ENCODE measurements at places on chromosomes 5 and 9.

DNA sequence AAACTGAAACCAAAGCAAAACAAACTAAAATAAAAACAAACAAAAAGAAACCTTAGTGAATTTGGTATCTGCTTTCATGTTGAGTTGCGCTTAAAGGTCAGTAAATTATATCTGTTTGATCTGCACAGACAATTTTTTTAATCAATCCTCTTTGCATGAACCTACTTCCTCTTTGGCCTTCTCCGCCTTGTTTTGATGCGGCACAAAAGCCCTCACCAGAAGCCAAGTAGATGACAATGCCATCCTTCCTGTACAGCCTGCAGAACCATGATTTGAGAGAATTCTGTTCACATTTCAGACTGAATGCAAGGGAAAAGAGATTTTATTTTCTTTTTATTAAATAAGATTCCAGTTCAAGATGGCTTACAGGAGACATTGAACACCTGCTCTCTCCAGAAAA lies 473.6 kb upstream of the FTMT start:
- DNase-seq: no peak

DNA sequence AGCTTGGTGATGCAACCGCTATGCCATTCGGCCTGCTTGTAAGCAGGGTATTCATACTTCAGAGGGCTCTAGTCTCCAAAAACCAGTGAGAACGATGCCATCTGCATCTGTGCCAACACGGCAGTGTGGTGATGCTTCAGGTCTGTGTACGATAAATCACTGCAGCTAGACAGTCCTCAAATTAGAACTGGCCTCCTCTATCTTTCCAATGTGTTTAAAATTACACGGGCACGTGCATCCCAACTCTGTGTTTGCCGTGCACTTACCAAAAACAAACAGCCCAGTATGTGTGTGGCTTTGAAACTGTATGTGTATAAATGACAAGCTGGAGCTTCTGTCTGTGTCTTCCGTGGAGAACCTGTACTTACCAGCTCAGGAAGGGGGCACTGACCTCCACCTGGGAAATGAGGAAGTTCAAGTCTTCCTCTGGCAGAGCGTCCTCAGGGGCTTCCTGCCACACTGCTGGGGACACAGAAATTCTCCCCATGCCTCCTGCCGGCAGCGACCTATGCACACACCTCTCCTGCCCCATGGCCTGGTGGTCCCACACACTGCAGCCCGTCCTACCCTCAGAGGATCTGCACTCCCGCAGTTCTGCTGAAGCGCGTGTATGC lies 12.3 kb downstream of the MED10 start:
- DNase-seq: no peak

DNA sequence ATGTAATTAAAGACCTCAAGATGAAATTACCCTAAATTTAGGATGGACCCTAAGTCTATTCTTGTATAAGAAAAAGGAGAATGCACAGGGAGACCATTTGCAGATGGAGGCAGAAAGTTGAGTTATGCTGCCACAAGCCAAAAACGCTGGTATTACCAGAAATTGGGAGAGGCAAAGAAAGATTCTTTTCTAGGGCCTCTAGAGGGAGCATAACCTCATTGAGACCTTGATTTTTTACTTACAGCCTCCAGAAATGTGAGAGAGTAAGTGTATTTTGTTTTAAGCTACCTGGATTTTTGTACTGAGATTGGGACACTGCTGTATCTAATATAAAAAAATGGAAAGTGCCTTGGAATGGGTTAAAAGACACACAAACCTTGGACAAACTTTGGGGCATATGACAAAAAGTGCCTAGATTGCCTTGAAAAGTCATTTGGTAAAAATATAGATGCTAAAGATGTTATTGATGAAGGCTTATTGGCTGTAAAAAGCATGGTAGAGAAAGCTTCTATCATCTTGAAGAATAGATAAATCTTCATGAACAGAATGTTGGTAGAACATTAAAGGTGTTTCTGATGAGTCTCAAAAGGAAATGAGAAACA lies 174.7 kb upstream of the PRDM9 start:
- DNase-seq: no peak

DNA sequence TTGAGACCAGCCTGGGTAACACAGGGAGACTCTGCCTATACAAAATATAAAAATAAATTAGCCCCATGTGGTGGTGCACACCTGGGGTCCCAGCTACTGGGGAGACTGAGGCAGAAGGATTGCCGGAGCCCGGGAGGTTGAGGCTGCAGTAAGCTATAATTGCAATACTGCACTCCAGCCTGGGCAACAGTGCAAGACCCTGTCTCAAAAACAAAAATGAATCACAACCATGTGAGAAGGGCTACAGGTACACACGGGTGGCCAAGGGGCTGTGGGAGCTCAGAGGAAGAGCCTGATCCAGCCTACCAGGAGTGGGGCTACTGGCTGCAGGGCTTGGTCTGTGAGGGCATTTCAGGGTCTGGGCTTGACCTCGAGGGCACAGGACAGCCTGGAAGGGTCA lies 55.2 kb upstream of the STXBP1 start:
- no peak for DNase-seq

- DNase-seq: no peak
Measured at GRCh38 chr5:61604076-61605025, 272.3 kb downstream of the ZSWIM6 start.

- DNase-seq: no peak
Measured at GRCh38 chr9:14306672-14307660, 7.0 kb downstream of the NFIB start.

DNA sequence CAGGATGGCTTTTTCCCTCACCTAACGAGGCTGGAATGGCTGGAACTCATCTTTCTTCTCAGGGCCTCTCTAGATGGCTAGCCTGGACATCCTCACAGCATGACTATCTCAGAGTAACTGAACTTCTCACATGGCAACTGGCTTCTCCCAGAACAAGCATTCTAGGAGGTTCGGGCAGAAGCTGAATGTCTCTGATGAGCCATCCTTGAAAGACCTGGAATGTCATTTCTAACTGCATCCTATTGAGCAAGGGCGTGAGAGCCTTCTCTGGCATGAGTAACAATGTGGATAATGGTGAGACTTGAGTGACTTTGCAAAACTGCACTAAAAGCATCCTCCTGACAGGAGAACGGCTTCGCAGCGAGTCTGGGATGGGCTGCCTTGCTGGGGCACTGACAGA lies 487.7 kb downstream of the MAT2B start:
- DNase-seq: no peak

DNA sequence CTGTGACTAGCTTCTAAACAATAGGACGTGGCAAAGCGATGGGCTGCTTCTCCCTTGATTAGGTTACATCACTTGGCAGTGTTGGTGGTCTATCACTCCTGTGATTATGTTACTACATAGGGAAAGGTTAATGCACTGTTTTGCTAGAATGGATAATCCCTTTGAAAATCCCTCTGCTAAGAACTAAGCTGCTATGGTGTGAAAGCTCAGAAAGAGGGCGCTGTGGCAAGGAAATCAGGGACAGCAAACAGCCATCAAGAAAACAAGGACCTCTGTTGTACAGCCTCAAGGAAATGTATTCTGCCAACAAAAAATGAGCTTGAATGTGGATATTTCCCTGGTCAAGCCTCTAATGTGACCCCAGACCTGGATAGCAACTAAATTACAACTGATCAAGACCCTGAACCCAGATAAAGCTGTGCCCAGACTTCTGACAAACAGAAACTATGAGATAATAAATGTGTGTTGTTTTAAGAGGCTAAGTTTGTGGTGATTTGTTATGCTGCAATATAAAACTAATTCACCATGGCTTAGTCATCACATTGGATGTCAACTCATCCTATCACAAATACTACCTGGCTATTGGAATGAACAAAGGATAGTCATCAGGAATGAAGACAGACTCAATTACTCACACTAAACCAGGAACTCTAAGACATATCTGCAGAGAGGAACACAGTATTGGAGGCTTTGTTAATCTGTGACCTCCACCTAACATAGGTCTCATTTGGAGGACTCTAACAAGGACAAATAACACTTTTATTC lies 1215.9 kb downstream of the EFNA5 start:
- DNase-seq: no peak

GRCh38 chr5:91434348-91434747 lies 51.2 kb upstream of the ARRDC3 start:
- no peak for DNase-seq

GRCh38 chr5:58890265-58890664 lies 307.4 kb downstream of the RAB3C start:
- no peak for DNase-seq

DNA sequence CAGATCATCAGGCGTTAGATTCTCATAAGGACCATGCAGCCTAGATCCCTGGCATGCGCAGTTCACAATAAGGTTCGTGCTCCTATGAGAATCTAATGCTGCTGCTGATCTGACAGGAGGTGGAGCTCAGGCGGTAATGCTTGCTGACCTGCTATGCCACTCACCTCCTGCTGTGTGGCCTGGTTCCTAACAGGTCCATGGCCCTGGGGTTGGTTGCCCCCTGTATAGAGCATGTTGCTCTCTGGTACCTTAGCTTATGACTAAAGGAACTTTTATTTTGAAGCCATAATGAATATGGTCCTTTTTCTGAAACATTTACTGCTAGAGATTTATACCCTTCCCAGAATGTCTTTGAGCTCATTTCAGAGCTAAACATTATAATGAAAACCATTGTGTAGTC lies 3.1 kb downstream of the MAN2A1 start:
- DNase-seq: no peak

- DNase-seq: no peak
Measured at GRCh38 chr9:130433168-130433946, 11.4 kb upstream of the ASS1 start.

DNA sequence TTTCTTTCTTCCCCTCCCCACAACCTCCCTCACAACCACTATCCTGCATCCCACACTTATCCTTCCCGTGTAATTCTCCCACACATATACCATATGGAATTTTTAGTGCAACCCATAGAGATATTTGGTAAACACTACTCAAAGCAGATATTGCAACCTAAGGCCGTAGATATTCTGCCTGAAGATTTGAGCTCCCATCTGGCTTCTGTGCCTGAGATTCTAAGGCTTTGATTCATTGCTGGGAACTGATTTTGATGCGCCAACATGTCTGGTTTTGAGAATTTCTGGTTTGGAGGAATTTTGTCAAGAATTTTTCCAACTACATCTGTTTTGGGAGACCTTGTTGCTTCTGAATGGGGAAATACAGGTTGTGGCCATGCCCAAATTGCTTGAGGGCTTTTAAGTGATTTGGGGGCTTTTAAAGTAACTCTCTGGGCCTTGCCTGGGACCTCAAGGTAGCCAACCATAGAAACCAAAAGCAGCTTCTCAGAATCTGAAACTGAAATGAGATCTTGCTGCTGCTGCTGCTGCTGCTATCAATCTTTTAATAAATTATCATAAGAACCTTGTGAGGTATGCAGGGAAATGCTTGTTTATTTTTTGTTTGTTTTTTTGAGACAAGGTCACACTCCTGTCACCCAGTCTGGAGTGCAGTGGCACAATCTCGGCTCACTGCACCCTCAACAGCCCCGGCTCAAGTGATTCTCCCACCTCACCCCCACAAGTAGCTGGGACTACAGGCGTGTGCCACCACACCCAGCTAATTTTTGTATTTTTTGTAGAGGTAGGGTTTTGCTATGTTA lies 36.2 kb downstream of the PLAC8L1 start:
- DNase-seq: no peak

Data from CD8-positive, alpha-beta memory T cell (primary cell).